ENCODE measurements at places on chromosomes 16 and 17.
A peak's percentile ranks its signal among the peaks of the same experiment; 100 is the strongest.

DNA sequence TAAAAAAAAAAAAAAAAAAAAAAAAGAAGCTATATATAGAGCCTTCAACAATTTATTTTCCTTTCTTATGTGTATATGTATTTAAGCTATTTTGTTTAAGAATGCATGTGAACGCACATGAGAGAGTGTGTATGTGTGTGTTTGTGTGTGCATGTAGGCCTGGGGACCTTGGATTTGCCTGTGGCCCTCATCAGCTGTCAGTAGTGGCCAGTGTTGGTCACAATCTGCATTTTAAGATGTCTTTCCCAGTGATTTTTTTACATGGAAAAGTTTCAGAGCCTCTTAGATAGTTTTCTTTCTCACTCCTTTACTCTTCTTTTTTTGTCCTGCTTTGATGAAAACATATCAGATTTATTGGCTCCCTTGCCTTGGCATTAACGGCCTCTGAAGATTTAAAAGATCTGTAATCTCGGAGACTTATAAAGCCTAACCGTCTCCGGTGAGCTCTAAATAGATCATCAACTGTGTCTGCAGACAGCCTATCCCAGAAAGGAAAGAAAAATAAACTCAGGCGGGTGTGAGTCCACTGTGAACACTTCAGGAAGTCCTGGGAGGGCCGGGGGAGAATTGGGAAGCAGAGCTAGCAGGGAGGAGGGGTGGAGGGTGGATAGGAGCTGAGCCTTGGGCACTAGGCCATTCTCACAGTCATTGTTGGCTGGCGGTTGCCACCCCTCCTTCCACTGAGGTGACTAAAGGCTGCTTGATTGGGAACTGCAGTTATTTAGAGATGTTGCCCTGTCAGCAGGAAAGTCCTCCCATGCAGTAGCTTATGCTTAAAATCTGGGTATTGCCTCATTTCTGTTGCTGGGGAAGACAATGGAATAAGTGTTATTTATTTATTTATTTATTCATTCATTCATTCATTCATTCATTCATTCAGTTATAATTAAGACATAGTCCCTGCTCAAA lies 86.8 kb downstream of the WWP2 start:
- DNase-seq = peak; percentile 95

DNA sequence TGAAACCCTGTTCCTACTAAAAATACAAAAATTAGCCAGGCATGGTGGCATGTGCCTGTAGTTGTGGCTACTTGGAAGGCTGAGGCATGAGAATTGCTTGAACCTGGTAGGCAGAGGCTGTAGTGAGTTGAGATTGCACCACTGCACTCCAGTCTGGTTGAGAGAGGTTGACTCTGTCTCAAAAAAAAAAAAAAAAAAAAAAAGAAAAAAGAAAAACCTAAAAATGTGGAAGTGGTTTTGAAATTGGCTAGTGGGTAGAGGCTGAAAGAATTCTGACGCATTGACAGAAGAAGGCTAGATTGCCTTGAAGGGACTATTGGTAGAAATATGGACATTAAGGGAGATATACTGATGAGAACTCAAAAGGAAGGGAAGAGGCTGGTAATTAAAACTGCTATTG lies 33.6 kb upstream of the CPPED1 start:
- no peak for DNase-seq

DNA sequence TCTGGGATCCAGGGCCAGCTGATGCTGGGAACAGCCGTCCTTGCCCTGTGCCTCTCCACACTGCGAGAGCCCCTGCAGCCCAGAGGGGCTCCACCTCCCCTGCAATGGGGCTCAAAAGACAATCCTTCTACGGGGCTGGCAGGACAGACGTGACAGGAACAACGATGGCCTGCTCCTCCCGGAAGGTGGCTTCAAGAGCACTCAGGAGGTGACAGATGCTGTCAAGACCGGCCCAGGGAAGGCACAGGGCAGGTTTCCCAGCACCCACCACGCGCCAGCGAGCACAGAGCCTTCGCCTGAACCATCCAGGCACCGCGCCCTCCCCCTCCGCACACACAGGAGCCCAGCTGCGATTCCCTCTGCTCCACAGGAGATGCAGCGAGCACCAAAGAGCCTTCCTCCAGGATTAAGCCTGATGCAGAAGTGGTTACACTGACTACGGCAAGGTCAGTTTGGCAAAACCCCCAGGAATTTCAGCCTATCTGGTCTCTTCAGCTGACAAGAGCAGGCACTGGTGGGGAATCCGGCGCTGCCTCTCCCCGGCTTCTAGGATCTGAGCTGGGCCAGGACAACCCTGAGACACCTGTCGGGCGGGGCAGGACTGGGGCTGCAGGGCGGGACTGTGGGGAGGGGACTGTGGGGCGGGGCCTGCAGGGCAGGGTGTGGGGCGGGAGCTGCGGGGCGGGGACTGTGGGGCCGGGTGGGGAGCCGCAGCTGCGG lies 103.4 kb downstream of the ZNF778 start:
- DNase-seq = no peak

- peak; percentile 16 for DNase-seq
Observed at GRCh38 chr17:33175562-33175961, 117.5 kb downstream of the ASIC2 start.

- peak; percentile 65 for DNase-seq
Observed at GRCh38 chr17:30256756-30257506, 21.4 kb upstream of the SLC6A4 start.

- DNase-seq = no peak
Observed at GRCh38 chr17:40103071-40103661, 2.8 kb upstream of the NR1D1 start.

DNA sequence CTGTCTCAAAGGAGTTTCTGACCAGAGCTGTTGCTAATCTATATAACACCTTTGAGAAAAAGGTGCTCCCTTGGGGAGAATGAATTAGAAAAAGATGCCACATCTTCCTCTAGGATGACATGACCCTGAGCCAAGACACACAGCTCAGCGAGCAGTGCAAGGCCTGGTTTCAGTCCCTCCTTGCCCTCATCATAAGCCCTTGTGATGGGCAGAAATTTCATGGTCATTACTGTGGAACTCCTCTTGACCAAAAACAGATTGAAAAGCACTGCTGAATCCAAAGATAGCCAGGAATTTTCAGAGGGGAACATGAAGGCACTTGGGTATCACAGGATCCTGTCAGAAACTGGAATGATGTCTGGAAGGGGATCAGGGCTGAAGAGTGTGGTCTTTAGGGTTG lies 74.1 kb upstream of the IRX6 start:
- no peak for DNase-seq

- peak; percentile 89 for DNase-seq
Observed at GRCh38 chr17:16419929-16420271, 4.5 kb downstream of the TRPV2 start.

DNA sequence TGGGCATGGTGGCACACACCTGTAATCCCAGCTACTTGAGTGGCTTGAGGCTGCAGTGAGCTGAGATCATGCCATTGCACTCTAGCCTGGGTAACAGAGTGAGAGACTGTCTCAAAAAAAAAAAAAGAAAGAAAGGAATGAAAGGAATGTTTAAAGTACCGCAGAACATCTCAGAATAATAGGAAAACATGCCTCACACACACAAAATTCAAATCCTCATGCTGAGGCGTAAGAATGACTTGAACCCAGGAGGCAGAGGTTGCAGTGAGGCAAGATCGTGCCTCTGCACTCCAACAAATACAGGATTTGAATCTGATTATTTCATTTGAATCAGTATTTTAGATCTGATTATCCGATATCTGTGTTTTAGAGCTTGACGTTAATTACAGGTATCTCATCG lies 21.3 kb upstream of the GAA start:
- peak; percentile 17 for DNase-seq

DNA sequence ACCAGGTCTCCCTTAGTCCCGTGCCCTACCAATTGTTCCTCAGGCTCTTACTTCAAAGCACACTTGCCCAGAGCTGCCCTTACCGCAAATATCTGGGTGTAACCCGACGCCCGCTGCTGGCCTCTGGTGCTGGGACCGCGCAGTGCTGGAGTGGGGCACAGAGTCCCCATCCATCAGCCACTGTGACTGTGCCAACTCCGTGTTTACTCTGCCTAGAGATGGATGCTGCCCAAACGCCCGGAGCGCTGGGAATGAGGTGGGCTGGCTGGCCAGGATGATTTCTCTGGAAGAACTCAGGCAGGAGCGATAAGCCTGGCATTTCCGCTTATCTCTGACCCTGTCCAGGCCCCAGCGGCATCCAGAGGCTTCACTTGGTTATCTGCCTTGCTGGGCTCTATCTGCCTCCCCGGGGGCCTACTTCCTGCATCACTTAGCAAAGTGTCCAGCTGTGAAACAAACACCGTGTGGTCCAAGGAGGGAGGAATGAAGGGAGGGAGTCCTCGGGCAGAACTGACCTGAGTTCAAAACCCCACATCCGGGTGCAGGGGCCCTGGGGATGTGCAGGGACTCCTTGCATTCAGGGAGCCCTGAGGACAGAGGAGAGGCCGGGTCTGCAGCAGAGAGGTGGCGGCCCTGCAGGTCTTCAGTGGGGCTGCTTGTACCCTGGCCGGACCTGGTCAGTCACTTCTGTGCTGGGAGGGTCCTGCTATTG lies 9.4 kb upstream of the MYLK3 start:
- no peak for DNase-seq

DNA sequence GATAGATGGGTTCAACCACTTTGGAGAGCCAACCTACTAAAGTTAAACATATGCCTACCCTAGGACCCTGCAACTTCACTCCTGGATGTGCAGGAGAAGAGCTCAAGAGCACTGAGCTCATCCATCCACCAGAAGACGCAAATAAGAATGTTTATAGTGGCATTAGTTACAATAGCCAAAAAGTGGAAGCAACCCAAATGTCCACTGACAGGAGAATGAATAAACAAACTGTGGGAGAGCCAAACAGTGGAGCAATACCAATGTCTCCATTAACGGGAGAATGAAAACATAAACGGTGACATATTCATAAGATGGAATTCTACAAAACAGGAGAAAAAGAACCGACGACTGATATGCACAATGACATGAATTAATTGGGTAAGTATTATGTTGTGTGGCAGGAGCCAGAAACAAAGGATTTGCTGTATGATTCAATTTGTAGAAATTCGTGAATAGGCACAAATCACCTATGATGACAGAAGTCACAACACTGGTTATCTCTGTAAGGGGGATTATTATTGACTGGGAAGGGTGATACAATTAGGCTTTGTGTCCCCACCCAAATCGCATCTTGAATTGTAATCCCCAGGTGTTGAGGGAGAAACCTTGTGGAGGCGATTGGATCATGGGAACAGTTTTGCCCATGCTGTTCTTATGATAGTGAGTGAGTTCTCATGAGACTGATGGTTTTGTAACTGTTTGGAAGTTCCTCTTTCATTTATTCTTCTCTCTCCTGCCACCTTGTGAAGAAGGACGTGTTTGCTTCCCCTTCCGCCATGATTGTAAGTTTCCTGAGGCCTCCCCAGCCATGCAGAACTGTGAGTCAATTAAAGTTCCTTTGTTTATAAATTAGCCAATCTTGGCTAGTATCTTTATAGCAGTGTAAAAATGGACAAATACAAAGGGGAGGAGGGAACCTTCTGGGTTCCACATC lies 57.9 kb upstream of the PLCG2 start:
- no peak for DNase-seq

DNA sequence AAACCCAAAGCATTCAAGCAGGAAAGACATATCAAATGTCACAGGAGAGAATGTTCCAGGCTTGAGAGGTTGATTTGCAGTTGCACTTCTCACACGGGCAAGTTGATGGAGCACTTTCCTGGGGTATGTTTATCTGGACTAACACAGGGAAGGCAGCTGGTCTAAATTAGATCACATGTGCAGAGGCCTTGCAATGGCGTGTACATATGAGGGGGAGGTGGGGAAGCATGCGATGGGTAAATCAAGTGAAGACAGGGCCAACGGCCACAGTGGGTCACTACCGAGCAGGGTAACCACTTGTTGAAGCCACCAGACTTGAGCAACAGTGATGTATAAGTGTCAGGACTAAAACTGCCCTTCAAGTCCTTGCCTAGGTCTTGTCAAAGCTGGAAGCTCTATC lies 156.6 kb upstream of the MAF start:
- DNase-seq = peak; percentile 34

DNA sequence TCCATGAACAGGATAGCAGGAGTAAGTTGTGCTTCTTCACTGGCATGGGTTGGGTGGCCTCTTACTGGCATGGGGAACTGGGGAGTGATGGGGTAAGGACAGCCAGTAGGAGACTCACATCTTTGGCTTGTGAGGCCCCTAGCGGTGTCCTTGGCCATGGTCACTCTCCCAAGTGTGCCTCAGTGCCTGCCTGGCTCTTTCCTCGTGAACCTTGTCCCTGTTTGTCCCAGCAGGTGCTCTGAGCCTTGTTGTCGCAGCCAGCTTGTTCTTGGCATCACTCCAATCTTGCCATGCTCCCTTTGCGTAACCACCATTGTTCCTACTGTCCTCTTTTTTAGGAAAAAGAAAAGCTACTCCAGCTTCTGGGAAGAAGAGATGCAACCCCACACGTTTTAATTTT lies 53.6 kb upstream of the SDK2 start:
- DNase-seq = no peak

DNA sequence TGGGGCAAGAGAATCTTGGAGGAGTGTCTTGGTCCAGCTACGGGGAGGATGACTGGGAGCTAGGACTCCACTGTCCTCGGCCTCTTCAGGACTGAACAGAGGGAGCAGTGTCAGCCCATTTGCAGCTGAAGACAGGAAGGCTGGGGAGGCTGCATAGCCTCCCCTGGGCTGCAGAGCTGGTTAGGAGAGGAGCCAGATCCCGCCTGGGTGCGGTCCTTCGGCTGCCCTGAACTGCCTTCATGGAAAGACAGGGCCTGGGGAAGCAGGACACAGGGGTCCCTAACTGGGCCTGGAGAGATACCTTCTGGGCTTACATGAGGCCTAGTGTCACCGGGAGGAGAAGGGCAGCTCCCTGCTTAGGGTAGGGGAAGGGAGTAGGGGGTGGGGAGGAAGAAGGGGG lies 26.6 kb downstream of the UNC13D start:
- no peak for DNase-seq

- DNase-seq = no peak
Observed at GRCh38 chr17:42174126-42174783, 6.7 kb downstream of the KCNH4 start.

- no peak for DNase-seq
Observed at GRCh38 chr17:73760439-73760758, 116.2 kb upstream of the SDK2 start.

DNA sequence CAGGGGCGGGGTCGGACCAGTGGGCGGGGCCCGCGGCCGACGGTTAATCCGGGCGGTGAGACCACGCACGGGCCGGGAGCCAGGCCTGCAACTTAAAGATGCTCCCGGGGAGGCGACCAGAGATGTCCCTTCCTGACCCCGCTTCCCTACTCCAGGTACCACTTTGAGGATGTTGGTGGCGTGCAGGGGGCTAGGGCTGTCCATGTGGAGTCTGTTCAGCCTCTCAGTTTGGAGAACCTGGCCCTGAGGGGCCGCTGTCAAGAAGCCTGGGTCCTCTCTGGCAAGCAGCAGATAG lies 580 bp downstream of the RANGRF start:
- no peak for DNase-seq

- DNase-seq = no peak
Observed at GRCh38 chr16:19196871-19197270, 28.8 kb downstream of the SYT17 start.

- DNase-seq = no peak
Observed at GRCh38 chr17:1732833-1733321, 8.4 kb downstream of the WDR81 start.

DNA sequence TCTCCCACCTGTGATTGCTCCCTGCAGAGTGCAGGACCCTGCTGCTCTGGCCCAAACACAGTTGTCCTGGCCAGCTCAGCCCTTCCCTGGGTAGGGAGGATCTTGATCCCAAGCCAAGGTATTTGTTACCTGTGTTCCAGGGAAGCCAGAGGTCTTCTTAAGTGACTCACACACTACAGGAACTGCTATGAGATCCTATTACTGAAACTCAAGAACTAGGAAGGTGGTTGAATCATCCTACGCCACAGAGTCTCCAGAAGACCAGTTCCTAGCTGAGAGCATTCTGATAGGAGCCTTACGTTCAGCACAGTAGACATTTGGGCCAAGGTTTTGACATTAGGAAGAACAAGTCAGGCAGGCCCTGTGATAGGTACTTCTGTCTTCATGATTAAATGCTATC lies 12.0 kb downstream of the CHST6 start:
- DNase-seq = peak; percentile 18
